ENCODE measurements at places on chromosomes 16 and 17. TPM values are rescaled to one million over a fixed set of nuclear protein-coding genes. Genes with fewer than 3 reads are reported as not detected.

The USH1G gene
- not detected for total RNA-seq

The CCL17 gene
- not detected for total RNA-seq

The HYDIN gene
- 0.89 TPM for total RNA-seq

The CCDC57 gene
- 8.6 TPM for total RNA-seq

The SCNN1G gene
- 0.13 TPM for total RNA-seq

The CCDC144A gene
- total RNA-seq, result 1.8 TPM

- DNase-seq, result no peak
Measured at GRCh38 chr17:1578029-1578428, 15.4 kb upstream of the PITPNA start.

GRCh38 chr16:583815-584591 is 5.9 kb upstream of the RAB40C start:
- DNase-seq, result no peak

GRCh38 chr17:39688945-39689344 is 1.1 kb upstream of the PGAP3 start:
- no peak for DNase-seq

DNA sequence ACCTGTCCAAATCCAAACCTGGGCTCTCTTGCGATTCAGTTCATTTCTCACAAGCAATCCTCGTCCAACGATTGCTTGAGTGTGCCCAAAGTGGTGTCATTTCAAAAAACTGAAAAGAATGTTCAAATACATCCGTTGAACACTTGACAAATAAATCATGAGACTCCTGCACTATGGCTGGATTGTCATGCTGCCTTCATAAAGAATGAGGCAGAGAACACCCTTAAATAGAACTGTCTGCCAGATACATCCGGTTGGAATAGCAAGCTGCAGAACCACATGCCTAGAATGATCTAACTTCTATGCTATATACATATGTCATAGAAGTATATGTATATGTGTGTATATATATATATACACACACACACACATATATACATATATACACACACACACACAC is 55.4 kb upstream of the HAPSTR1 start:
- DNase-seq, result no peak

GRCh38 chr16:63614429-63614828 is 1507.4 kb downstream of the CDH11 start:
- DNase-seq, result no peak

DNA sequence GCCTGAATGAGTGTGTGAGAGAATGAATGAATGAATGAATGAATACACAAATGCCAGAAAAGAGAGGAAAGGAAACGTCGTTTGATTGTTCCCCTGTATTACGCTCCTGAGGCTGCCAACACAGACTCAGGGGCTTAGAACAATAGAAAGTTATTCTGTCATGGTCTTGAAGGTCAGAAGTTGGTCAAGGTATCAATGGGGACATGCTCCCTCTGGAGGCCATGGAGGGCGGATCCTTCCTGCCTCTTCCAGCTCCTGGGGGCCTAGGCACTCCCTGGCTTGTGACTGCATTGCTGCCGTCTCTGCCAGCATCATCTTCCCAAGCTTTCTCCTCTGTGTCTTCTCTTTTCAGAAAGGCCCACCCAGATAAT is 1.5 kb upstream of the SLC38A8 start:
- DNase-seq, result no peak

DNA sequence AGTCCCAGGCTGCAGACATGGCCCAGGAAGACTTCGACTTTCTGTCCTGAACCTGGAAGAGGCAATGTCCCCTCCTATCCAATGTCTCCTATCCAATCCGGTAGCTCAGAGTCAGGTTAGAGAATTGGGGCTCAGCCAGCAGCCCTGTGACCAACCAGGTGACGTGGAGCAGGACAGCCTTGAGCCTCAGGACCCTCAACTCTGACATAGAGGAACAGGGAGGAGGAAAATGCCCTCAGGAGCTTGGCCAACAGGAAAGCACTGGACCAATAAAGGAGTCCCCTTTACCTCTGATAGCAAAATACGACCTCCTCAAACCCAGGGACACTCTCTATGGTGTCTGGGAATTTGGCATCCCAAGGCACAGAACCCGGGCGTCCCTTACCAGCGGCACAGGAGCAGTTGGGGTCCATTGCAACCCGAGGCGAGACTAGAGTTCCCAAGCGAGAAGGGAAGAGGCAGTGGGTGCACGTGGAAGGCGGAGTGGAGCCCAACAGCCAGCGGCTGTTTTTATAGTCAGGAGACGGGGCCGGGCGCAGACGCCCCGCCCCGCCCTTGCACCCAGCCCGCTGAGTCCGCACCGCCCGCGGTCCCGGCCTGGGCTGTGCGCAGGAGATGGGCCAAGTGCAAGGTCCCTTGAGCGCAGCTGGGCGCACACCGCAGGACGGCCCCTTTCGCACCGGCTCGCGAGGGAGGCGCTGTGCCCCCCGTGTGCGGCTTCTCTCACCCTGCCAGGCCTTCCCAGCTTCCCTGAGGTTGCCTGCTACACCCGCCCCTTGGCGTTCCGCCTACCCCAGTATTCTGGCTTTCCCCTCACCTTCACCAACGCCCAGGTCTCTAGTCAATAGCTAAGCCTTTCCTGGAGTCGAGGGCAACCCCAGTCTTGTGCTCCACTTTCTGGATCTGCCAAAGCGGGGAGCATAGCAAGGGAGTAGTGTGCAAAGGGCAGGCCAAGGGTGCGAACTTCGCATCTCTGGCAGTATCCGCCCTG is at the start of gene MT1G:
TSS of gene MT1G (minus strand) at position 485 of the 991 bp plus-strand sequence. CDS start at position 413, 72 bp downstream.
- DNase-seq, result peak; percentile 74
